Stimulated activated CD4-positive, alpha-beta T cell treated with anti-CD3 and anti-CD28 coated beads, TNF-alpha, amount 100 ng/mL, for 1 hour (primary cell): ENCODE measurements at places on chromosomes 16 and 17.

- DNase-seq = no peak
Observed at GRCh38 chr16:13970708-13971422, 50.9 kb downstream of the ERCC4 start.

DNA sequence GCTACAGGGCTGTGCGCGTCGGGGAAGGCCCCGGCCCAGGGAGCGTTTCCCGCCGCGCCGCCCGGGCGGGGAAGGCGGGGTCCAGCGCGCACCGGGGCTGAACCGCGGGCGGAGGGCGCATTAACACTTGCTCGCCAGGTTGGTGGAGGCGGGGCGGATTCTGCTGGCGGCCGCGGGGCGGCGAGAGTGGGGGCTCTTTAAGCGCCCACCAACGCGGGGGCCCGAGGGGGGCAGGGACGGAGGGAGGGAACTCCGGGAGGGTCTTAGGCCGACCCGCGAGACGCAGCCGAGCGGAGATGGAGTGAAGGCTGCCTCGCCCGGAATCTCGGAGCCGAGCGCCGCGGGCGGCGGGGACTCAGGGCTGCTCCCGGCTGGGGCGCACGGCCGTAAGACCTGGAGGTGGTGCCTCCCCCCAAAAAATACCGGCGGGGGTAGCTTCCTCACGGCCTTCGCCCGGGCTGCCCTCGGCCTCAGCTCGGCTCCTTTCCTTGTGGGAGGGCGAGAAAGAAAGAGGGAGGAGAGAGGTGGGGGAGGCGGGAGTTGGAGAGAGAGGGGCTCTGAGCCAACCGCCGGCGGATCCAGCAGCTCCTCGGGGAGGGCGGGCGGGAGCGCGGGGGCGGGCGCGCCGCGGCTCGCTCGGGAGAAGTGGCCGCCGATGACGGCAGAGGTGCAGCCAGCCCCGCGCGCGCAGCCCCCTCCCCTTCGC is 415 bp upstream of the FOXF1 start:
- DNase-seq = no peak

- DNase-seq = peak; percentile 16
Observed at GRCh38 chr17:50269477-50270434, 4.5 kb upstream of the TMEM92 start.

DNA sequence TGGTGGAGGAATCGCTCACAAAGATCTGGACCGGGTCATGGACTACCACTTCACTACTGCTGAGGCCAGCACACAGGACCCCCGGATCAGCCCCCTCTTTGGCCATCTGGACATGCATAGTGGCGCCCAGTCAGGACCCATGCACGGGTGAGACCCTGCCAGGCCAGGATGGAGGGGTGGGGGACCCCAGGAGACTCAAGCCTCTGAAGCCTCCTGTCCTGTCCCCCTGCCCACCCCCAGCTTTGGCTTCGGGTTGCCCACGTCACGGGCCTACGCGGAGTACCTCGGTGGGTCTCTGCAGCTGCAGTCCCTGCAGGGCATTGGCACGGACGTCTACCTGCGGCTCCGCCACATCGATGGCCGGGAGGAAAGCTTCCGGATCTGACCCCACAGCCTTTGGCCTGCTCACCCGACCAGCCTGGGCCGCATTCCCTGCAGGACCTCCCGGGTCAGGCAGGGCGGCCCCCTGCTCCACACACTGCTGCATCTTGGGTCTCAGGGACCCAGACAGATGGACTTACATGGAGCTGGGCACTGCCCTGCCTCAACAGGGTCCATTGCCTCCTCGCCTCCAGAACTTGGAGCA is 3.8 kb downstream of the BCKDK start:
- DNase-seq = no peak

- DNase-seq = no peak
Observed at GRCh38 chr17:76076146-76076764, 1.7 kb downstream of the GALR2 start.

- no peak for DNase-seq
Observed at GRCh38 chr16:79752396-79752795, 151.9 kb upstream of the MAF start.
